Kidney epithelial cell (primary cell): ENCODE measurements at places on chromosomes 7 and 10. TPM values are rescaled to one million over a fixed set of nuclear protein-coding genes. Genes with fewer than 3 reads are reported as not detected.

- no peak for DNase-seq
Observed at GRCh38 chr7:127650847-127651555, 993 bp upstream of the SND1 start.

The SPOCK2 gene
- 48.8 and 53.2 TPM in 2 replicates for total RNA-seq

DNA sequence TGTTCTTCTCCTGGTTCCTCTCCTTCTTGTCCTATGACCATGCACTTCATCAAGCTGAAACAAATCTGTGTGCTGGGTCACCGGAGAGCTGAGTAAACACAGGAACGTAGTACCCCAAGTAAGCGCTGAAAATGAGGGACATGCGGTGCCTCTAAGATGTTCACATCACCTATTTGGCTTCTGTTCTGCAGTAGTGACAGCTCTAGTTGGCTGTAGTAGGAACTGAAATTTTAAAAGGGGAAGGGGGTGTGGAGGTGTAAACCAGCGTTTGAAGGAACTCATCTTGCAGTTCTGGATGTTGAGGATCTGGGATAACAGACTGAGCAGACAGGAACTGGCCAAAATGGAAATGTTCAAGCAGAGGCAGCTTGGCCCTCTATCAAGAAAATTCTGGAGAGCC, 85.2 kb downstream of the WNT2 start:
- DNase-seq: no peak

DNA sequence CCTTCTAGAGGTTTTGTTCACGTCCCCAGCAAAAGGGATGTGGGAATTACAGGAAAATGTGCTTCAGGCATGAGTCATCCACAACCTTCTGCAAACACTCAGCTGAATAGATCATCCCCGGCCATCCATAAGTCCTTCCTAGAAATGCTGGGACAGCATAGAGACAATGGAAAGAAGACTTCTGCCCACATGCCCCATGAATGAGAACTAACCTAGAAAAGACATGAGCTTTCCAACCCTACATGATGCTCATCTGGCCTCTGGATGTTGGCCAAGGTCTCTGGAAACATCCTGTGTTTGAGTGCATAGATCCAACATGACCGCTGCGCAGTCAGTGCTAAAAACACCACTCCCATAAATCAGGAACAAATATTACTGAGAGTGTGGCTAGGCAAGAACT, 277.5 kb downstream of the PLXNA4 start:
- DNase-seq: peak; percentile 7

The ADGRA1 gene
- not detected in 2 replicates for total RNA-seq

The ARHGEF35 gene
- 9.0 and 11.5 TPM in 2 replicates for total RNA-seq

The CNNM1 gene
- total RNA-seq: 0.62 and 0.92 TPM in 2 replicates

The PKD2L1 gene
- total RNA-seq: not detected in 2 replicates

GRCh38 chr10:122361046-122361445, 13.5 kb upstream of the PLEKHA1 start:
- no peak for DNase-seq

DNA sequence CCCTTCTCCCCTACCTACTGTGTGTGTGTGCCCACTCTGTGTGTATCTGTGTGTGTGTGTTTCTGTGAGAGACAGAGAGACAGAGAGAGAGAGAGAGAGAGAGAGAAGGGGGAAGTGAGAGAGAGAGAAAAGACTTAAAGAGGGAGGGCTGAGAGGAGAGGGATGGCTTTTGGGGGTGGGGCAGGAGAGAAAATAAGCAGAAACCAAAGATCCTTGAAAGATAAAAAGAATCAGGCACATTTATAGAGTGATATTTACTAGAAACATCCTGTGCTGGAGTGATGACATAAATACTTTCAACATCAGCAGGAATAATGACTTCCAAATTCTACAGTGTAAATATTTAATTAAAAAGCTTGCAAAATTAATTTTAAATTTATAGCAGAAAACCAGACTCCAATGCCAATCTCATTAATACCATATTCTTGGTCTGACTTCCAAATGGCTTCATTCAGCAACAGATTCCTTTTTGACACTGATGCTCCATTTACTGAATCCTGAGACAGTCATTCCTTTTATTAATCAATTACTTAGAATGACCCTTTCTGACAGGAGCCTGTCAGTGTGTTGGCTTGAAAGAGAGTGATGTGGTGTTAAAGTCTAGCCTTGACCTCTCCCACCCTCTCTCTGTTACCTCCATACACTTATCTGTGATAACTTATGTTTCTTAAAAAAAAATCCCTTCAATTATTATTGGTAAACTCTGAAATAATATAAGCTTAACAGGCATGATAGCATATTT, 41.7 kb upstream of the WNT2 start:
- no peak for DNase-seq

DNA sequence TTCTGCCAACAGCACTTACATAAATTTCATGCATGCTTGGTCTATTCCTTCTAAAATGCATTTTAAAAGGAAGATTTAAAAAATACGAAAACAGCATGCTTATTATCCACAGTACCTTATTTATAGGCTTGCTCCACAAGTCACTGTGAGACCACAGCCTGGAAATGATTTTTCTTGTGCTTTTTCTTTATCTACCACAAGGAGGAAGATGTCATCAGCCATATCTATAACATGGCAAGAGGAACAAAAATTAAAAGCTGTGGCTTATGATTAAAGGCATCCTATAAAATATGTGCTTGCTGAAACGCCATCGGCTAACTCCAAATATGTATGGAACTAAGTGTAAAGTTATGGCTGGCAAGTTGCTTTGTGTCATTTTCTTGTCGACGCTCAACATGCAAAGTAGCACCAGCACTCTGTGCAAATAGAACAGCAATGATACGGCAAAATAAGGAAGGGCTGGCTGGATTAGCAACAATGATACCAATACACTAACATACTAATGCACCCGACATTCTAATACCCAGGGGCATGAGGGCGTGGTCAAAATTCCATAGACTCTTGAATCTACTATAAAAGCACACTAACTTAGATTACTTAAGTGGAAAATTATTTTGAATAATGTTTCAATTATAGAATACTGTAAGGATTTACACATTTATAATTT, 41.2 kb upstream of the AKR1E2 start:
- DNase-seq: no peak
